T-helper 1 cell (primary cell): ENCODE measurements at places on chromosomes 5 and 9.

DNA sequence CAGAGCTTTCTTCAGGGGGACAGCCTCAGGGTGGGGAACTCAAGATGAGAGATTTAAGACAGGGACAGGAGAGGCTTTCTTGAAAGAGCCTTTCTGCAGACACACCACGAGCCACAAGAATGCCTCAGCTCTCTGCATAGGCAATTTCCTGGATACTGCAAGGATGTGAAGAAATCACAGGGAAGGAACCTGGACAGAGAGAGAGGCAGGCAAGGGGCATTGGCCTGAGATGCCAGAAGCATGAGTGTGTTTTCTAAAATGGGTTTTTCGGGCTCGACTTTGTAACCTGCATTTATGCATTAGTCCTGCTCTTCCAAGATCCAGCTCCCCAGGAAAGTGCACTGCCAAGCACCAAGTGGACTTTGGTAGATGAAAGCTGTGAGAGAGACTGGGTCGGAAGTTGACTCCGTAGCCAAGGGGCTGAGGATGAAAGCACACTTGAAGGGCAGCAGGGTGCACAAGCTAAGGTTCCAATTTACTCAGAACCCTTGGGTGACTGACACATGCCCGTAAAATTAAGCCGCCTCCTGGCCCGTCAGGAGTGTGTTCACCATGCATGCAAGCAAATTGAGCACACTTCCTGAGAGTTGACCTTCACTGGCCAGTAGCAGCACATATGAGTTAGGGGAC lies 90.9 kb downstream of the CFAP90 start:
- DNase-seq = no peak

DNA sequence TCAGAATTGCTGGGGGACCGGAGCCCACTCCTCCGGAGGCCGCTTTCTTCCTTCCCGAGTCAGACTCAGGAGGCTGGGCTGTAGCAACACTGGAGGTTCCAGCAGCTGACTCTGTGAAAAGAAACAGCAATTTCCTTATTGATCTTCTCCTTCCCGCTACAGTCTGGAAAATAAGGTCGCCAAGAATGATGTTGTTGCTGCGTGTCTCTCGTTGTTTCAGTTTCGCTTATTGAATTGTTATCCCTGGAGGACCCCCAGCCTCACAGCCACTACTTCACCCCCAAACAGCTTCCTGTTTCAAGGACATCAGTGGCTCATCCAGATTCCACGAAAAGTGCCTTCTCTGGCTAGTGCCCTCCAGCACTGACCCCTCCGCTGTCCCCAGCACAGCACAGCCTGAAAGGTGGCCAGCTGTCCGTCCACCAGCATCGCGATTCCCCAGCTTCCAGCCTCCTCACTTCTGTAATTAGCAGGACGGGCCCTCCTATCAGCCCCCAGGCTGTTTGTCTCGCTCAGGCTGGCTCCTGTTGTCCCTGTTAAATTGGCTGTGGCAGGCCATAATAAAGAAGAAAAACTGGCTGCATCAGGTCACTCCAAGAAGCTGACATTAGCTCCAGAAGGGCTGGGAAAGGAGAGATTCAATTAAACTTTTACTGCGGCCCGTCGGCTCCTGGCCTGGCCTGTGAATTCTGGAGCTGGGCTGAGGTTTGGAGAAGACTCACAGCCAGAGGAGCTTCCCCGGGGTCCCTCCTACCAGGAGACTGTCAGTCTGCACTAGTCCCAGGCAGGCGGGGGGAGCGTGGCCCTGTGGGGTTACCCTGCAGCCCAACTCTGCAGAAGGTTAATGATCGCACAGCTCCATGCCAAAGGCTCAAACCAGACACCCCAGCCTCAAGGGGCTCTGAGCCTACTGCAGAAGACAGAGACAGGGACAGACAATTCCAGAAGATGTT lies 40.5 kb downstream of the OLFM1 start:
- DNase-seq = no peak

DNA sequence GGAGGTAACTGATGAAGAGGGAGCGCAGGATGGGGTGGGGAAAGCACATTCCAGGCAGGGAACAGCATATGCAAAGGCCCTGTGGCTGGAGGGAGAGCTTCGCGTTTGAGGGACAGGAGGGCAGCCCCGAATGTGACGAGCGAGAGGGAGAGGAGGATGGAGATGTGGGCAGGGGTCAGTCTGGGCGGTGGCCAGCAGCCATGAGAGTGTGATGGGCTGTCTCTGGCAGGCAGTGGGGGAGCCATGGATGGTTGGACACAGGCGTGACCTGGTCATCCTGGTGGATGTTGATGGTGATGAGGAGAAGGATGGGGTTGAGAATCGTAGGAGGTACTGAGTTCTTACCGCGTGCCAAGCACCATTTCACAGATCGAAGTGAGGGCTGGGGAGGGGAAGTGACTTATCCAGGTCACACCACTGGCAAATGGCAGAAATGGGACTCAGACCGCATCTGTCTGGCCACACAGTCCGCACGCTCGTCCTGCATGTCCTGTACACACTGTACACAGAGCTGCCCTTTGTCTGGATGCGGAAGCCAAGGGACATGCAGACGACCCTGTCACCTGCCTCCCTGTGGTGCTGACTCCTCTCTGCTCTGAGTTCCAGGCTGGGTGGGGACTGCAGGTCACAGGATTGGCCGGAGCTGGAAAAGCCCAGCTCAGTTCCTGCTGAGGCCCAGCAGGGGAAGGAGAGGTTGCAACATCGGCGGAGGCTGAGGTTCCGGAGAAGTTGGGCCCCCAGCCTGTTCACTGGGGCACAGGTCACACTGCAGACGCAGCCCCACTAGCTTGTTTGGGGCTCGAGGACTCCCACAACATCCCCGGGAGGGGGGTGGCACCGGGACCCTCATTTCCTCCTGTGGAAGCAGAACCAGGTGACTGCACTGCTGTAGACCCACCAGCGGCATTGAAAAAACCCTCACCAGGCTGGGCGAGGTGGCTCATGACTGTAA lies 165.6 kb upstream of the IER5L start:
- no peak for DNase-seq

DNA sequence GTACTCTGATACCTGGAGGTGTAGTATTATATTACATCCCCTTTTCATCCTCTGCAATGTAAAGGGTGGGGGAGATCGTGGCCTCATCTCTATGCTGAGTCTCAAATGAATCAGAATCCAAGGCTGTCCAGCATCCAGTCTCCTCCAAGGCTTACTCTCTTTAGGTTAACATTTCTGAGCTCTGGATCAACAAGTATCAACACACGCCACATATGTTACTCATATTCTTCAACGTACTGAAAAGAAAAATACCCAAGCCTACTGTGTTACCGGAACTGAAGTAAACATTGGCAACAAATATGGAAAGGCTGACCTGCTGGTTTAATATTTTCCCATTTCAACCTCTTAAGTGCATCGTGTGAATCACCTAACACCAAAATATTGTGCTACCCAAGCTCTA lies 241.8 kb downstream of the GAS1 start:
- no peak for DNase-seq

DNA sequence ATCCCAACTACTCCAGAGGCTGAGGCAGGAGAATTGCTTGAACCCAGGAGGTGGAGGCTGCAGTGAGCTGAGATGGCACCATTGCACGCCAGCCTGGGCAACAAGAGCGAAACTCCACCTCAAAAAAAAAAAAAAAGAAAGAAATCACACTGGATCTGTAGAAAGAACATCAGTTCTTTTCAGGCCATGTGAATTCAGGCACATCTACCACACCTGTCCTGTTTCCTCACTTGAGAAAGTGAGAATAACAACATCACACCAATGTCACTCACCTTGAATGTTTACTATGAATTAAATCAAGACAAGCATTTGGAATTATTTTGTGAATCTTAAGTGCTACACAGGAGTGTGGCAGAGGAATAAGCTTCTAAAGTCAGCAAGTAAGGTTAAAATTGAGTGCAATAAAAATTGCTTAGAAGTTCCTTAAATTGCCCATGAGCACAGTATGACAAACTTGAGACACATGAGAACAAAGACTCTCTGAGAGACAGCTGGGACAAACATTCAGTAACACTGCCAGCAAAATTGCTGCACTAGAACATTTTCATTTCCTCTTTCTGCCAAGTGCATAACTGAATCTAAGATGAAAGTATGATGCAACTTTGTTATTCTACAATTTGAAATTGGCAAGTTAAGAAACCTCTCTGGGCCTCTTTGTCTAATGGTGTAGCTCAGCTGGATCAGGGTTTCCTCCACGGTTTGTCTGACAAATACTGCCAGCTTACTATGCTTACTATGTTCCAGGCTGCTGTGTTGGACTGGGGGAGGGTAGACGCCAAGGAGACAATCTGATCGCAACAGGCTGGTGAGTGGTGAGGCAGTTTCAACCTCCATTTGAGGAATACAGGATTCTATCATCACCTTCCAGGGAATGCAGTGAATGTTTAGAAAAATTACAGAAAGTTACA lies 1.9 kb upstream of the RIC1 start:
- no peak for DNase-seq

DNA sequence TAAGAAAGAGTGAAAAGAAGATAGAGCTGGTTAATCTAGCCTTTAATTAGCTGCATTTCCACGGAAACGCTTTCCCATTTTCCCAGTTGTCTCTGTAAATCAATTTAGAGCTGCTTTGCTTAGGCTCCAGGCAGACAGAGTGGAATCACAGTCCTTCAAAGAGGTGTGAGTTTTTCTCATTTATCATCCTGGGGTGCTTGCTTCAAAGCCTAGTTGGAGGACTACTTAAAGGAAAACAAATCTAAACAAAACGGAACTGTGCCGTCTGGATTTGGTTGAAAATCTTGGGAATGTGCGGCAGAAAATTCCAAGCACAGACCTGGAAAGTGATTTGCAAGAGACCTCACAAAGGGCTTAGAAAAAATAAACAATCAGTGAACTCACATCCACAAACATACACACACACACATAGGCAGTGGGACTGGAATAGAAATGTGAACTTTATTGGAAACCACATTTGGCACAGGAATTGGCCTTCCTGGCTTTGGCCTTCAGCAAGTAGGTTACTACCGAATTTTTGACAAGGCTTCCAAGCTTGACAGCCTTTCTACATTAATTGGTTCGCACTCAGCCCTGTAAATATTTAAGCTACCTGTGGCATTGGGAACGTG lies 235.2 kb upstream of the SLC24A2 start:
- DNase-seq = no peak

DNA sequence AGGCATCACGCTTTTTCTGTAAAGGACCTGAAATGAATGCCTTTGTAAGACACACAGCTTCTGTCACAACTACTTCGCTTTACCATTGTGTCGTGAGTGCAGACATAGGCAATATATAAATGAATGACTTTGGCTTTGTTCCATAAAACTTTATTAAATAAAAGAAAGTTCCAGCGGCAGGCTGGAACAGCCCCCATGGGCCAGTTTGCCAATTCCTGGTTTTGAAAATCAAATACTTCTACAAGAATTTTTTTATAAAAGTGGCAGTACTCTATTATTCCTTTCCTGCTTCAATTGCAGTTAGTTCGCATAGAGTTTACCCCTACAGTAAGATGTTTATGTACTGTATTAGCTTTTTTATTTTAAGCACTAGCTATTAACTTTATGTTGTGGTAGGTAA lies 53.7 kb downstream of the SRFBP1 start:
- DNase-seq = no peak

- DNase-seq = no peak
These were observed 129.8 kb upstream of the SLC24A2 start for GRCh38 chr9:19918630-19919029.

DNA sequence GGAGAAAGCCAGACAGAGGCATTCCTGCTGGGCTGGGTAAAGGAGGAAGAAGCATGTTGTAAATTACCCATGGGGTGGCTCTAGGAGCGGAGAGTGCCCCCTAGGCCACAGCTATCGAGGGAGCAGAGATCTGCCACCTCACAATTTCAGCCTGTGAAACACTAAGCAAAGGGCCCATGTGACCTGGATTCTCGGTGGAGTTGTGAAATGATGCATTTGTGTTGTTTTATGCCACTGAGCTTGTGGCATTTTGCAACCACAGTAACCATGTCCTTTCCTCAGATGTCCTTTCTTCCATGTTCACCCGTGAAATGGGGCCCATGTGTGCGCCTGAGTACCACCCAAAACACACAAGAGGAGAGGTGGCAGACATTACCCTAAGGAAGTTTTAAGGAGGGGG lies 159.3 kb downstream of the SYK start:
- no peak for DNase-seq

DNA sequence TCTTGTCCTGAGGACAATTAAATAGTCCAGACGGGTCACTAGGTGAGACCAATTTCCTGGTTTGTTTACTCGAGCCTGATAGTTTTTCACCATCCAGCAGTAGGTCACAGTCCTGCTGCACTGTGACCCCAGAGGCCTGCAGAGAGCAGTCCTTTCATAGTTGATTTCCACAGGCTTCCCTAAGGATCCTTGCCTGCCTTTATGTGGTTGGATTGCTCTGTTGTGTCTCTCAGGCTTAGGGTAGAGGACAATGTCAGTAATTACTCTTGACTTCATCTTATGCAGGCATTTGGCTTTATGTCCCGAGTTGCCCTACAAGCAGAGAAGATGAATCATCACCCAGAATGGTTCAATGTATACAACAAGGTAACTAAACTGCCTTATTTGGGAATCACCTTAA lies 9.0 kb upstream of the CATSPER3 start:
- DNase-seq = no peak

DNA sequence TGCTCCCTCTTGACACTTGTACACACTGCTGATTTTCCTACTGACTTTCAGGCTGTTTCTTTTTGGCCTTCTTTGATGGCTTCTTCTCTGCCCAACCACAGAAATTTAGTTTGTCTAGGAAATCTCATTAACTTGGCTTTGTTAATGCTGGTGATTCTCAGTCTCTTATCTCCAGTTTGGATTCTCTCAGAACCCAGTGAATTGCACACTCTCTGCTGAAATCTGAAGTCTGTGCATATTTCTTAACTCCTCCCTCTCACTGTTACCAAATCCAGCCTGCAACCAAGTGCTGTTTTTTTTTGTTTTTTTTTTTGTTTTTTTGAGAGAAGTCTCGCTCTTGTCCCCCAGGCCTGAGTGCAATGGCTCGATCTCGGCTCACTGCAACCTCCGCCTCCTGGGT lies 117.2 kb downstream of the CDC42SE2 start:
- DNase-seq = no peak

DNA sequence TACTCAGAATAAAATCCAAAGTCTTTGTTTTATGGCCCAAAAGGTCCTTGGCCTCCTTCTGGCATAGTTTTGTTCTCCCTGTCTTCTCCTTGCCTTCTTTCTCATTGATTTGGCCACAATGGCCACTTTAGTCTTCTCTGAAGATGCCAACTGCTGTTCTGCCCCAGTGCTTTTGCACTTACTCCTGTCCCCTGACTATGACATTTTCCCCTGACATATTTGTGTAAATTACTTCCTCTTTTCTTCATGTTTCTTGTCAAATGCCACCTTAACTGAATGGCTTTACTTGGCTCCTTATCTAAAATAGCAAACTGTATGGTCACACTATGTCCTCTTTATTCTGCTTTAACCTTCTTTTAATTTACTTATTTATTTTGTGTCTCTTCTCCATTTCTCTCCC lies 484.7 kb upstream of the ARRDC3 start:
- DNase-seq = no peak

GRCh38 chr5:104800440-104801048 lies 1238.0 kb upstream of the NUDT12 start:
- no peak for DNase-seq

GRCh38 chr5:35417040-35417439 lies 186.8 kb upstream of the PRLR start:
- no peak for DNase-seq

- DNase-seq = no peak
These were observed 146.6 kb downstream of the MAN2A1 start for GRCh38 chr5:109836280-109836679.
